AG08395 (cell line): ENCODE measurements at places on chromosomes 5 and 9.

DNA sequence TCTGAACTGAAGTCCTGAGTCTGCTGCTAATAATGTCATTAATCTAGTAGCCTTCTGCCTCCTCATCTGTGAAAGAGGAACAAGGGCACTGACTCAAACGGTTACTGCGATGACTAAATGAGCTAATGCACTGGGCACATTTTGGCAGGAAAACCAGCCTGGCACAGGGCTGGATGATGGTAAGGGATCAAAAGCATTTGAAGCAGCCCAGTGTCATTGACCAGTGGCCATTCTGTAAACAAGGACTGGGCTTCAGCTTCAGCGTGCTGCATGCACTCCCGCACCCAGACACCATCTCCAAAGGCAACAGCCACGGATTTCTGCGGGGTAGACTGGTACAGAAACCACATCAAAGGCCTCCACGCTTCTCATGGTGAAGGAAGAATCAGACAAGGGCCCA, 8.0 kb downstream of the GCNT4 start:
- no peak for DNase-seq

- DNase-seq, result no peak
These were observed 278.7 kb upstream of the TYRP1 start for GRCh38 chr9:12414514-12414913.

DNA sequence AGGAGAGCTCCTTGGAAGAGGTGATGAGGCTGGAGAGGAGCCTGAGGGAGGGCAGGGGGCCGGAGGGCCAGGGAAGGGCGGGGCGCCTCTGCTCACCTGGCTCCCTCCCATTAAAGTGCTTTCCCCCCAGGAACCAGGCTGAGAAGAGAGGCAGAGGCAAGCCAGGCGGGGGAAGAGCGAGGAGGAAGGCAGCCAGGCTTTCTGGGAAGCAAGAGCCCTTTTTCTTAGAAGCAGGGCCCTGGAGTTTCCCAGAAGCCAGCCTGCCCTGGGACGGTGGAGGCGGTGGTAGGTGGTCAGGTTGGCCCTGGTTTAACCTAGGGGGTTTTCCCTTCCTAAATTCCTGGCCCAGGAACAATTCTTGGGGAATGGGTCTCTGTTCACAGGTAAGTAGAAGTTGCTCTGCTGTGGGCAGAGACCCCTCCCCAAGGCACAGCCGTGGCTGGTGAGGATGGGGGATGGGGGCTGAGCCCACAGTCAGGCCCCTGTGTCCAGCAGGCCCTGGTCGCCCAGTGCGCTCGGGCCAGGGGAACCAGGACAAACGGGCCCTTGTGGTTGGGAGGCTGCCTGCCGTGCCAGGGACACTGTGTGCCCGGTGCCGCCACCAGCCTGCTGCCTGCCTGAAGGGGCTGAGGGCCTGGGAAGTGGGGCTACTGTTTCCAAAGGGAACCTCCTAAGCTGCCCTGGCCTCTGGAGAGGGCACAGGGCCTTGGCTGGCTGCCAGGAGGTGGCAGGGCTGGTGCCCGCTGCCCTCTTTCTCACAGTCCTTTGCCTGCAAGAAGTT, 16.6 kb upstream of the RALGDS start:
- DNase-seq, result no peak

GRCh38 chr9:114319147-114319546, 3.8 kb upstream of the ORM1 start:
- no peak for DNase-seq

DNA sequence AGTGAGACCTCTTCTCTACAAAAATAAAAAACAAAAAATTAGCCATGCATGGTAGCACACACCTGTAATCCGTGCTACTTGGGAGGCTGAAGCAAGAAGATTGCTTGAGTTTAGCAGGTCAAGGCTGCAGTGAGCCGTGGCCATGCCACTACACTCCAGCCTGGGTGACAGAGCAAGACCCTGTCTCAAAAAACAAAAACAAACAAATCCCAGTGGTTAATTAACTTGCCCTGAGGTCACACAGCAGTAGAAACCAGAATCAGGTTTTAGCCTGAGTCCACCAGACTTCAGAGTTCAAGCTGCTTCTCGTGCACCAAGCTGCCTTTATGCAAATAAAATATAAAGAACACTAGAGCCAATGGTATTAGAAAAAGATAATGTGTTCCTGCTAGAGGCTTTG, 169.7 kb downstream of the GOLPH3 start:
- DNase-seq, result no peak

DNA sequence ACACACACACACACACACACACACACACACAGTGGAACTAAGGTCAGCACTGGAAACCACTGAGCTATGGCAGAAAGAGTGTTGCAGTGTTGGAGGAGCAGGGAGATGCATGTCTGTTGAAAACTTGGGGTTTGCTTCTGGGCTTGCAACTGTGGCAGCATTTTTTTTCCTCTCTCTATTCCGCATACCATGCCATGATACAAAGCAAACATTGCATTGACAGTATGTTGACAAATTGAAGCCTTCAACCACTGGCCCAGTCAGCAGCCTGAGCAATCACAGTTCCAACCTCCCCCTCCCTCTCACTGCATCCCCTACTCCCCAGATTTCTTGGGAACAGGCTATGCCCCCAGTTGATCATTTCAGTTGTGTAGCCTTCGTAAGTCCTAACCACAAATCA, 478.1 kb upstream of the WWC1 start:
- no peak for DNase-seq

- no peak for DNase-seq
These were observed 27.3 kb downstream of the ELL2 start for GRCh38 chr5:95934207-95934804.

GRCh38 chr9:69905286-69905685, 84.7 kb downstream of the CFAP95 start:
- no peak for DNase-seq

- DNase-seq, result no peak
These were observed 2.8 kb upstream of the TOR1A start for GRCh38 chr9:129826759-129827158.

- peak; percentile 27 for DNase-seq
These were observed 18.4 kb downstream of the SLC25A46 start for GRCh38 chr5:110757118-110757729.

DNA sequence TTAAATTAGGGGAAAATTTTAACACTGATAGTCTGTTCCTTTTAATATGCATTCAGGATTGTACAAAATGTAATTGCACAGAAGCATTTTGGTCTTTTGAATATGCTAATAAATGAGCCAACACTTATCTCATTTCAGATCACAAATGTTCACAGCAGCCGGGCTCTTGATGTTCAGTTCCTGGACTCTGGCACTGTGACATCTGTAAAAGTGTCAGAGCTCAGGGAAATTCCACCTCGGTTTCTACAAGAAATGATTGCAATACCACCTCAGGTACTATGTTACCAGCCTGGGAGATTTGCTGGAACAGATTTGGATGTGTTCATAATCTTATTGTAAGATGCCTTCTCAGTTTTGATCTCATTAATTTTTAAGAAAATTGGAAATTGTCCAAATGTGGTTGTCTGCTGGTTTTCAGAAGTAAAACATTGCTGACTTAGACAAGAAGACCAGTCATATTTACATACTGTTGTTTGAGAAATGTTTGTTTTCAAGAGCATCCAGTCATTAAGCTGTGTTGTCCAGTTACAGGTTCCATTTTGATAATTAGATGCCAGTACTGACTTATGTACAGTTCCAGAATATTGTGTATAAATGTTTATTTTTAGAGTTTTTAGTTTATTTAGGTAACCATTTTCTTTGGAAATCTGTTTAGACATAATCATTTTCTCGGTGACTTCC, 23.0 kb upstream of the TMOD1 start:
- DNase-seq, result no peak

DNA sequence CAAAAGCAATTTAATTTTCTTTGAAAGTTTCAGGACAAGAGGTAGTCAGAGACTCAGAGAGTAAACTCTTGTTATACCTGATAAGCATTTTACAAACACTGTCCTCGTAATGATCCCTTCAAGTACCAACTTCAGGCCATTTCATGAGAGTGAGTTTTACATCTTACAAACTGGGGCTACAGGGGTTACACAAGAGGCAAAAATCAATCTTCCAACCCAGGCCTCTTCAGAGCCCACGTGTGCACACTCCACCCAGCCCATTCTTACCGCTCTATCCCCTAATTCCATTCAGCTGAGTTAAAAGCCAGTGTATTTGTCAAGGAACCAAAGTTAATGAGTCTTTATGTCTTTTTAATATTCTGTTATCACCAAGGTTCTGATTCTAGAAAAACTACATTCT, 46.5 kb downstream of the PSMB7 start:
- DNase-seq, result no peak

- DNase-seq, result no peak
These were observed 5.5 kb downstream of the FOXB2 start for GRCh38 chr9:77024776-77025545.

GRCh38 chr5:140595538-140596300, 31.1 kb downstream of the SLC35A4 start:
- no peak for DNase-seq

GRCh38 chr9:110048403-110048975, 159.5 kb downstream of the C9orf152 start:
- peak; percentile 85 for DNase-seq

DNA sequence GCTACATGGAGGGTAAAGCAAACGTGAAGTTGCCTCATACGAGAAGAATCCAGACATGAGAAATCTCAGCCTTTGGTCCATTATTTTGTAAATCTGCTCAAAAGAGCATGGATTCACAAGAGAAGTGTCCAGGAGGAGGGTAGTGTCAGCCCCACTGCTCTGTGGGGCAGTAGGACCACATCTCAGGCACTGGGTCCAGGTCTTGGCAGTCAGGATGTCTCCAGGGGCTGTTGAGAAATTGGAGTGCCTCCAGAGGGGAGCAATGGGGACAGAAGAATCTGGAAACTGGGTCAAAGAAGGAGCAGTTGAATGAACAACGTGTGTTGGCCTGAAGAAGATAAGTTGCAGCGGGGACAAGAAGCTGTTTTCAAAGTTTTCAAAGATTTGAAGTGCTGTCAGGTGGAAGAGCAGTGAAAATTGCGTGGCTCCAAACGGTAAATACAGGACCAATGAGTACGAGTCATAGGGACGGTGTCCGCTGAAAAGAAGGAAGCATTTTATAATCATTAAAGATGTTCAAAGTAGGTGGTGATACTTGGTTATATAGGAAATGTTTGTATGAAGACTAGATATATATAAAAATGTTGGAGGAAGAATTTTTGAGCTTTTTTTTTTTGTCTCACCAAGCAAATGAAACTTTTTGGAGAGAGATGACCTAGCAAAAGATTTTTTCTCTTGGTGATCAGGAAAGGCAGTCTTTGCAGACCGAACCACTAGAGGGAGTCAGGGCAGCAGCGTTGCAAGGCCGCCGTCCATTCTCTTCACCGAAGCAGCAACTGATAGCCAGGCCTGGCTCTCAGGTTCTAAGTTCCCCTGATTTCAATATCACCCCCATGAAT, 57.1 kb upstream of the ZBED3 start:
- DNase-seq, result peak; percentile 76

GRCh38 chr5:172086194-172086975, 79.9 kb upstream of the FBXW11 start:
- DNase-seq, result no peak

- no peak for DNase-seq
These were observed 98.4 kb upstream of the GNAQ start for GRCh38 chr9:78130004-78130403.

- DNase-seq, result no peak
These were observed 274.9 kb downstream of the AUH start for GRCh38 chr9:91086657-91087461.

DNA sequence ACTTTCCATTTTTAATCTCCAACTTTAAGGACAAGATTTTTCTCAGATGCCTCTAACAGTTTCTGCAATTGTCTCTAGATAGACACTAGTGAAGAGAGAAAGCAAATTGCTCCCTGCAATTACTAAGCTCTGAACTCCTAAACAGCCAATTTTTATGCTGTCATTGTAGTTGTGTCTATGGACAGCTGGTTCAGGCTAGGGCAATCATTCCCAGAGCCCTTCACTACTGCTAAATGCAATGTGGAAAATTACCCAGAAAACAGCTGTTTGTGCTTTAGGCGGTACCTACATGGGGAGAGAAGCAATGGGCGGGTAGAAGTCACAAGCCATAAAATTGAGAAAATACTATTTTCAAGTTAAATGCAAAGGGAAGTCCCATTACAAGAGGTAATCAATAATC, 211.6 kb downstream of the SPOCK1 start:
- DNase-seq, result no peak

- no peak for DNase-seq
These were observed 91.0 kb downstream of the SNX18 start for GRCh38 chr5:54608423-54609085.

- DNase-seq, result no peak
These were observed 2.5 kb upstream of the ISL1 start for GRCh38 chr5:51380603-51381207.

DNA sequence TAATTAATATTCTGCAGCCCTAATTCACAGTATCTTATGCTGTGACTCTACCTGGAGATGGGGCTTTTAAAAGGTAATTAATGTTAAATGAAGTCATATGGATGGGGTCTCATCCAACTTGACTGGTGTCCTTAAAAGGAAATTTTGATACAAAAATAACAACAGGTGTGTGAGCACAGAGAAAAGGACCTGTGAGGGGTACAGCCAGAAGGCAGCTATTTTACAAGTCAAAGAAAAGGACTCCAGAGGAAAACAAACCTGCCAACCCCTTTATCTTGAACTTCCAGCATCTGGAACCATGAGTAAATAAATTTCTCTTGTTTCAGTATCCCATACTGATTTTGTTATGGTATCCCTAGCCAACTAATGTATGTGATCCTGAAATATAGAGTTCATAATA, 250.3 kb downstream of the TMEM232 start:
- no peak for DNase-seq

- DNase-seq, result no peak
These were observed 1.1 kb upstream of the DNAJC21 start for GRCh38 chr5:34928267-34928666.

GRCh38 chr9:2559192-2560152, 62.1 kb upstream of the VLDLR start:
- DNase-seq, result peak; percentile 86

- no peak for DNase-seq
These were observed 66.2 kb downstream of the GCNT1 start for GRCh38 chr9:76525196-76525595.

DNA sequence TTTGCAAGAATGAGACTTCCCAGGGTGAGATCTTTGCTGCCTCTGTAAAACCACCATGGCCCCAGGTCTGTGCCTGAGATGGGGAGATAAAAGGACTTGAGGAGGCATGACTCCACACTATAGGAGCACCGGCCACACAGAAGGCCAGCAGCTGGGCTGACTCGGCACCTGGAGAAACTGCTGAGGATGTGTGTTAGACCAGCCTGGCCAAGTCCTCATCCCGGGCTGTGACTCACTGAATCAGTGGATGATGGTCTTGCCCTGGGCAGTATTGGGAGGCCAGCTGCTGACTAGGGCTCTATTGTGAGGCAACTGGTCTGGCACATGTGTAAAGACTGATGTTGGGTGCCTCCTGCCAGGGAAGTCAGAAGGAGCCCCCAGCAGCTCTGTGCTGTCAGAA, 286.2 kb downstream of the ACTL7B start:
- peak; percentile 73 for DNase-seq

DNA sequence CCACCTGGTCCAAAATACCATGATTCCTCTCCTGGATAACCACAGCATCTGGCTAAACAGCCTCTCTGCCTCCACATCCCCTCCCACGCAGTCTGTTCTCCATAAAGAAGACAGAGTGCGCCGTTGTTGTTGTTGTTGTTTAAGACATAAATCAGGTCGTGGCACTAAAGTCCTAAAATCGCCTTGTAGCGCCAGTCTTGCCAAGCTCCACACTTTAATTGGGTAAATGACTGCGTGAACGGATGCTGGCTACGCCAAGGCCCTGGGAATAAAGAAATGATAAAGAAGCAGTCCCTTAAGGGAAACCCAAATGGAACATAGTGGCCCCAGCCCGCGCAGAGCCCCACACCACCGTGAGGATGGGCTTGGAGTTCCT, 364 bp upstream of the SFXN1 start:
- DNase-seq, result no peak
